ENCODE measurements at places on chromosomes 4 and X. TPM values are rescaled to one million over a fixed set of nuclear protein-coding genes. Genes with fewer than 3 reads are reported as not detected.

The MAGEA4 gene
- polyA plus RNA-seq, result not detected

The GPRIN3 gene
- 3.2 TPM for polyA plus RNA-seq

The PRR32 gene
- polyA plus RNA-seq, result not detected

The IL15 gene
- 4.7 TPM for polyA plus RNA-seq

The FHIP1A gene
- polyA plus RNA-seq, result 2.2 TPM

The RASGEF1B gene
- 23.3 TPM for polyA plus RNA-seq

The UGT8 gene
- 1.2 TPM for polyA plus RNA-seq

The SPATA4 gene
- 1.4 TPM for polyA plus RNA-seq

The CRLF2 gene
- 0.19 TPM for polyA plus RNA-seq

The CXCL13 gene
- 0.26 TPM for polyA plus RNA-seq

The HMX1 gene
- not detected for polyA plus RNA-seq

The TSPAN6 gene
- 11.7 TPM for polyA plus RNA-seq

The NHSL2 gene
- 2.0 TPM for polyA plus RNA-seq

The SLC9B1 gene
- polyA plus RNA-seq, result 0.12 TPM

The PCDH11X gene
- polyA plus RNA-seq, result under 0.01 TPM

The MAGEA8 gene
- not detected for polyA plus RNA-seq

The NUDT11 gene
- 0.22 TPM for polyA plus RNA-seq

The KLHL4 gene
- 0.24 TPM for polyA plus RNA-seq

The BCLAF3 gene
- polyA plus RNA-seq, result 4.4 TPM

The SMIM31 gene
- polyA plus RNA-seq, result 2.3 TPM

The GAGE12F gene
- polyA plus RNA-seq, result not detected

The TCEANC gene
- polyA plus RNA-seq, result 2.2 TPM

The AR gene
- polyA plus RNA-seq, result 0.43 TPM

The MAGEB2 gene
- not detected for polyA plus RNA-seq

The STPG2 gene
- 0.10 TPM for polyA plus RNA-seq

The SERPINA7 gene
- not detected for polyA plus RNA-seq

The BEND2 gene
- polyA plus RNA-seq, result 0.03 TPM

The SLC10A4 gene
- polyA plus RNA-seq, result 1.9 TPM

The MAGED2 gene
- polyA plus RNA-seq, result 76.4 TPM

The REPS2 gene
- 12.0 TPM for polyA plus RNA-seq

The PPP2R2C gene
- 0.05 TPM for polyA plus RNA-seq

The MAGEC3 gene
- polyA plus RNA-seq, result not detected

The TMPRSS11A gene
- not detected for polyA plus RNA-seq

The DNAAF6 gene
- 2.7 TPM for polyA plus RNA-seq

The UGT2B10 gene
- not detected for polyA plus RNA-seq

The CASK gene
- polyA plus RNA-seq, result 8.2 TPM

The PROM1 gene
- 12.4 TPM for polyA plus RNA-seq

The NAP1L2 gene
- polyA plus RNA-seq, result 1.7 TPM

The TEX13D gene
- polyA plus RNA-seq, result 0.04 TPM

The L1CAM gene
- 0.20 TPM for polyA plus RNA-seq

The SH2D1A gene
- polyA plus RNA-seq, result 0.53 TPM

The PCDH10 gene
- 0.14 TPM for polyA plus RNA-seq

The FAM47A gene
- polyA plus RNA-seq, result not detected

Measured in lung (tissue), 17 donors.